ENCODE measurements at places on chromosomes 1 and 21.

DNA sequence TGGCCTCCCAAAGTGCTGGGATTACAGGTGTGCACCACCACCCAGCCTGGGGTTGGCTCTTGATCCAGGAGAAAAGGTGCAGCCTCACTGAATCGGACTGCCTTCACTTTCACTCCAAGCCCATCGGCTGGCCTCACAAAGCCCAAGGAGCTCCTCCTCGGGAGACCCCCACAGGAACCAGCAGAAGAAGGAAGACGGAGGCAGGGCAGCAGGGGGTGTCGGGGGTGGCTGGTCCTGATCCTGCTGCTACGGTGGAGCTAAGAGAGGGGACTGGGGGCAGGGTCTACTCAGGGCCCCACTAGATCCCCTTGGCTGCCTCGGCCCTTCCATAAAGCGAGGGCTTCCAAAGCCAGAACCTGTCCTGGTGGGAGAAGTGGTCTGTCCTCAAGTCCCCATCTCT is 93.9 kb downstream of the STUM start:
- DNase-seq, result no peak

- DNase-seq, result no peak
These were observed 102.8 kb upstream of the SERTAD4 start for GRCh38 chr1:210129759-210130158.

DNA sequence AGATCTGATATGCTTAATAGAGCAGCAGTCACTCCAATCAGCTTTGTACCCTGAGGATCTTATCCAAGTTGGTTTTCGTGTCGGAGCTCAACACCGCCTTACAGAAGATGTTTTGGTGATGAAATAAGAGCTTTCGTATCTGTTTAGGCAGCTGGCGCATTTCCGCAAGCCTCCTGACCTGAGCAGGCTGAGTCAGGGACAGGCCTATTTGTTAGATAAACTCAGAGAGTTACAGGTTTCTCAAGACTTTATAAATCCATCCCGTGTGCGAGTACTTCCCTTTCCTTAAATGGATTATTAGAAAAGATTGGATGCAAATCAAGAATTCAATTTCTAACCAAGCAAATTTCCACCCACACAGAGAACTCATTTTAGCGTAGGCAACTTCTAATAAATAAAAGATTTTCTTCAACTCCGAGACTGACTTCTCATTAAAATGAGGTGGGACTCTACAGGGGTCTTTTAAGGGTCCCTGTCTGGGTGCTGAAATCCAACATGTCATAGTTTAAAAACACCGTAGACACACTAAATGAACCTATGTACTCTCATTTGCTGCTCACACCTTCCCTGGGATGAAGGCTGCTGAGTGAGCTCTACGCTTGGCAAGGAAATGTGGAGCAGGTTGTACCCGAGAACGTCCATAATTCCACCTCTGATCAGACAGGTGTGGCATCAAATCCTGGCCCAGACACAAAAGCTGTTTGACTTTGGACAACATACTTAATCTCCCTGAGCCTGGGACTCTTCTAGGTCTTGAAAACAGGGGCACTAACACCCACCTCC is 106.9 kb upstream of the F3 start:
- no peak for DNase-seq

GRCh38 chr1:3367376-3367775 is 87.1 kb upstream of the ARHGEF16 start:
- no peak for DNase-seq

GRCh38 chr1:222912730-222913129 is 97.9 kb downstream of the DISP1 start:
- DNase-seq, result no peak

DNA sequence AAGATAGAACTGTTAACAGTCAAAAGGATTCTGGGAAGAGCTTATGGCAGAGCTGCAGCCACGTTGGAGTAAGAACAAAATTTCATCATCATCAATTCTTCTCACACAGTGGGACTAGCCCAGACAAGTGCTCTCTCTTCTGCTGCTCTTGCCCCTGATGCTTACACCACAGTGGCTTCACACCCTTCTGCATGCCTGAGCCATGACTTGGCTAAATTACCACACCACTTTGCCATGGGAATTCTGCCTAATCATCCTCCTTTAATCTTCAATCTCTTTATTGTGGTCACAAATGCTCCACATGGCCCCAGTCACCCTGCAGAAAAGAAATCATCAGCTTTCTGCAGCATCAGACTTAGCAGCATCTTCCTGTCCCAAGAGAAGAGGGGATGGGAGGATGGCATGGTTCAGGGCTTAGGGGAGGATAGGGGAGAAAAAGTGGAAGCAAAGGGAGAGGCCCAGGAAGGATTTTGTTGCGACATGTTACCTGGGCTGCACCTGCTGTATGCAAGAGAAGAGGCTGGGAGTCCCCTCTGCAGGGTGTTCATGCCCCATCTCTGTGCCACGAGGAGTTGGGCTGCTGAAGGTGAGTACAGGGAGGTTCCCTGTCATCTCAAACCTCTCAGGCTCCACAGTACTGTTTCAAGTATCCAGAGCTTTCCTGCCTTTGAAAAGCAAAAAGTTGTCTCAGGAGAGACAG is 9.0 kb upstream of the RPTN start:
- DNase-seq, result no peak

All from NCI-H2029 treated with DMSO at 0.1 percent for 48 hours (cell line).